ENCODE measurements at places on chromosomes 2 and 18.
A peak's percentile ranks its signal among the peaks of the same experiment; 100 is the strongest.

- no peaks in the 10 kb centered on the region for H3K4me1 ChIP-seq
- DNase-seq = no peak
- no peaks in the 10 kb centered on the region for H3K27me3 ChIP-seq
- no peaks in the 10 kb centered on the region for H3K36me3 ChIP-seq
- peak overlapping the region; percentile 81 for H3K4me3 ChIP-seq
Measured at GRCh38 chr2:196925051-196925767, 1.3 kb downstream of the PGAP1 start.

GRCh38 chr2:227759411-227760118 lies 13.9 kb downstream of the SCYGR8 start:
- H3K4me3 ChIP-seq = no peak overlapping the region
- H3K36me3 ChIP-seq = no peaks in the 10 kb centered on the region
- H3K4me1 ChIP-seq = no peaks in the 10 kb centered on the region
- DNase-seq = no peak
- no peak overlapping the region for H3K27ac ChIP-seq
- no peaks in the 10 kb centered on the region for H3K27me3 ChIP-seq

DNA sequence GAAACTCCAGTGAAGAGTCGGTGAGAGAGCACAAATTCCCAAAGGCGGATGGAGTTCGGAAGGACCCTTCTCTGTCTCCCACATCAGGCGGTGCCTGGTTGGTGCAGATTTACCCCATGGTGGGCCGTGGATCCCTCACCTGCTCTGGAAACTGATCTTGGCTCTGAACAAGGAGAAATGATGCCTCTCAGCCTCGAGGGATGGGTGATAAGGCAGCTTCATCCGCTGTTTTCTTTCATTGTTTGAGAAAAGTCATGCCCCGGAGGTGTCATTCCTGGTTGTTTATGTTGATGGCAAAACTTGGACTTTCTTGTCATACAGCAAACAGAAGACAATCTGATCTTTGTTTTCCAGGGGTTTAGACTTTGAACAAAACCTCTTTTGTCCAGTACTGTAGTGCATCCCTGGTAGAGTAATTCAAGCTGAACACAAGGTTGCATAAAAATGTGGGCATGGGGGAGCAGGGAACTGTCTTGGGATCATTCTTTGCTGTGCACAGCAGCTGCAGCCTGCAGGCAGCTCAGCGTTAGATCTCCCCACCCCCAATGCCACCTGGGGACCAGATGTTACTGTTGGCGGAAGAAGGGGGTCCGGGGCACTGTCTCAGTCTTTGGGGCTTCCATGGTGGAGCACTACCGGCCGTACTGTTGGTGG lies 81.3 kb downstream of the NFATC1 start:
- no peak for DNase-seq
- no peaks in the 10 kb centered on the region for H3K4me1 ChIP-seq
- no peaks in the 10 kb centered on the region for H3K36me3 ChIP-seq
- no peaks in the 10 kb centered on the region for H3K27me3 ChIP-seq
- no peak overlapping the region for H3K4me3 ChIP-seq
- no peak overlapping the region for H3K27ac ChIP-seq

- DNase-seq = no peak
- no peak overlapping the region for H3K4me3 ChIP-seq
- no peak overlapping the region for H3K27ac ChIP-seq
- no peaks in the 10 kb centered on the region for H3K4me1 ChIP-seq
- no peaks in the 10 kb centered on the region for H3K27me3 ChIP-seq
Measured at GRCh38 chr2:43169099-43169945, 57.1 kb downstream of the ZFP36L2 start.

- no peak overlapping the region for H3K4me3 ChIP-seq
- no peaks in the 10 kb centered on the region for H3K36me3 ChIP-seq
- H3K27ac ChIP-seq = no peak overlapping the region
- H3K4me1 ChIP-seq = no peaks in the 10 kb centered on the region
- no peak for DNase-seq
Measured at GRCh38 chr18:22741318-22741717, 191.8 kb upstream of the RBBP8 start.

DNA sequence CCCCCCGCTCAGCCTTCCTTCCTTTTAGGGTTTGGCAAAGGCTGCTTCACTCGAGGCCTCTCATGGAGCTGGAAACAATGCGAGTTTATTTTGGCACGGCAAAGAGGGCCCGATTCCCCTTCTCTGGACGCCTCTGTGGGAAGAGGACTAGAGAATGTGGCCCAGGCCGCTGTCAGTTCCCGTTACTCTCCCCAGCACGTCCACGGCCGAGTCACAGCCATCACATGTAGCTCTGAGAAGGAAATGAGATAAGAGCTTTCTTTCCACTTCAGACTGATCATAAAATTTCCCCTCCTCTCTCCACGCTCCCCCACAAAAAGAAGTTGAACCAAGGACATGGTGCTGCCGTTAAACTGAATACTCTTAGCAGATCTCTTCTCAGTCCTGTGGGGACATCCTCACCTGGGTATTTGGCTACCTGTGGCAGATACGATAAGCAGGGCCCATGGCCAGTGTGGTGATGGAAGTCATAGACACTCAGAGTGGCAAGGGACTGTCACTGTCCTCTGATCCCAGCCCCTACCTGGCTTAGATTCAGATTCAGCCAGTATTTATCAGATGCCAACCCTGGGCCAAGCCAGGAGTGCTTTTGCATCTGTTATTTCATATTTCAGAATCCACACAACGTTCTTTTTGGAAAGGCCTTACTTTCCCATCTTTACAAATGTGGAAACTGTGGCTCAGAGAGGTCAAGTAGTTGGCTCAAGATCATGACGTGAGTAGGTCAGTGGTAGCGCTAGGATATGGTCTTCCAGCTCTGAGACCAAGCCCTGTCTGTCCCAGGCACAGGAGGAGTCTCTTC lies 101.2 kb downstream of the MCFD2 start:
- peak overlapping the region; percentile 15 for H3K27ac ChIP-seq
- no peaks in the 10 kb centered on the region for H3K36me3 ChIP-seq
- H3K4me1 ChIP-seq = peaks cover 23% of the 10 kb centered on the region
- no peak overlapping the region for H3K4me3 ChIP-seq

- H3K27me3 ChIP-seq = no peaks in the 10 kb centered on the region
- no peak overlapping the region for H3K27ac ChIP-seq
- no peaks in the 10 kb centered on the region for H3K4me1 ChIP-seq
- DNase-seq = no peak
- no peaks in the 10 kb centered on the region for H3K36me3 ChIP-seq
Measured at GRCh38 chr18:79642626-79643025, 37.0 kb upstream of the CTDP1 start.

DNA sequence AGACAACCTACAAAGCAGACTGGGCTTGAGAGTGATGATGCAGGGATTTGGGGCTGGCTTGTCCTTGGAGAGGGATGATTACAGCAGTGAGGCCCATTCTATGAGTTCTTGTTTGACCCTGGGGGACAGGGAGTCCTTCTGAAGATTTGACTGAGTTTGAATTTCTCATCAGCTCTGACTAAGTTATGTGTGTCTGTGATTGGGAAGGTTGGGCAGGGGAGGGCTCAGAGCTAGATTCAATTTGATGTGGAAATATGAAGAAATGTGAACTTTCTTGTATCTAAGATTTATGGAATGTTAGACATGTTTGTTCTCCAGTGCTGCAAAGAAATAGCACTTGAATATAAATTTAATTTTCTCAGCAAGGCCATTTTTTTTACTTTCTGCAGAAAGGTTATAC lies 19.9 kb upstream of the IL1R2 start:
- no peak overlapping the region for H3K4me3 ChIP-seq
- peaks cover 11% of the 10 kb centered on the region for H3K4me1 ChIP-seq
- no peak overlapping the region for H3K27ac ChIP-seq
- no peaks in the 10 kb centered on the region for H3K27me3 ChIP-seq

GRCh38 chr2:241888641-241889040 lies 19.1 kb downstream of the RTP5 start:
- no peak overlapping the region for H3K27ac ChIP-seq
- DNase-seq = no peak
- no peak overlapping the region for H3K4me3 ChIP-seq
- peaks cover 11% of the 10 kb centered on the region for H3K4me1 ChIP-seq
- no peaks in the 10 kb centered on the region for H3K36me3 ChIP-seq
- H3K27me3 ChIP-seq = no peaks in the 10 kb centered on the region

DNA sequence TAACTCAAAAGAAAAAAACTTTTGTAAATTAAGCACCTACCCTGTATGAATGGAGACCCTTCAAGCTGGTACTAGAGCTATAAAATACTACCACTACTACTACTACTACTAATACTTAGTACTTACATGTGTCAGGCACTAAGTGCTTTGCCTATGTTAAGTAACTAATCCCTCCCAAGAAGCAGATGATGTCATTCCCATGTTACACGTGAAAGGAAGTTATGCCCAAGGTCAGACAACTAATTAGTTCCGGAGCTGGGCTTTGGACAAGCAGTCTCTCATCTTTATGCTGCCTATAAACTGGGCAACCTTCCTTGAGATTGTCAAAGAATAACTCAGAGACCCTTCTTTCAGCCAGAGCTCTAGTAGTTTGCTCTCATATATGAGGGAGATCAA lies 13.9 kb upstream of the ATP6V1B1 start:
- DNase-seq = no peak
- peaks cover 1% of the 10 kb centered on the region for H3K4me1 ChIP-seq
- no peaks in the 10 kb centered on the region for H3K36me3 ChIP-seq
- no peak overlapping the region for H3K4me3 ChIP-seq

Data from ovary (tissue), 10 donors.